ENCODE measurements at places on chromosomes 3 and 15.

- no peak for DNase-seq
Observed at GRCh38 chr15:66388576-66388975, 1.9 kb downstream of the MAP2K1 start.

DNA sequence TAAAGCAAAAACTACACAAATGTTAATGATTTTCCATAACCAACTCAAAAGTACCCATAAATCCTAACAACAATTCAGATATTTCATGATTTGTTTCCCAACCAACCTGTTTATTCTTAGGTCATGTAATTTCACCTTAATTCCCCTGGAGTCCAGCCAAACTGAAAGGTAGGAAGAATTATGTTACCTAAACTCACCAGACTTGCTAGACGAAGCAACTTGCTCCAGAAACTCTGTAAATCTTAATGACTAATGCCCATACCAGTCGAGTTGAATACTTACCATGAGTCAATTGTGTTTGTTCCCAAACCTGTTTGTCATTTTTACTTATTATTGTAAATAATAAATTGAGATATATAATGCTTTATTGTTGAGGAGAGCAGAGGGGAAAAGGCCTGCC is 1030.0 kb downstream of the TBL1XR1 start:
- DNase-seq, result no peak

- DNase-seq, result no peak
Observed at GRCh38 chr15:77636209-77636608, 3.5 kb upstream of the LINGO1 start.

DNA sequence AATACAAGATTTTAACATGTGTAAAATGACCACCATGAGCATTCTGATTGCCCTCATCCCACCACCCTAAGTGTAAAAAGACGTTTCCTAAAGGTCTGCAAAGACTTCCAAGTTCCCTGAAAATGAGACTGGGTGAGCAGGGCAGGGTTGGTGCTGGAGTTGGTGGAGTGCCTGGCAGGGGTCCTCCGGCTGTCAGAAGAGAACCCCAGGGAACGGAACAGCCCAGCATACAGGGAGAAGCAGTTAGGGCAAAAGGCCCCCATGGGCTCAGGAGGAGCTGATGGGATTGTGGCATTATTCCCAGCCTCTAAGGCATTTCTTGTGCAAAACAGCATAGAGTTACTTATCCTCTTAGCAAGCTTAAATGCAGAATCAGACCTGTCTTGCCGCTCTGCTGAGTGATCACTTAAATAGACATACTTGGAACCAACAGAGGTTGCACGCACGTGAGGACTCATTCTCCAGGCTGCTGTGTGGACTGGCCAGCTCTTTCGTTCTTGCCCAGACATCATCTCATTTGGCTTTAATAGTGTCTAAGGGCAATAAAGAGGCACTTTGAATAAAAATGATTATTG is 36.0 kb downstream of the XYLB start:
- no peak for DNase-seq

DNA sequence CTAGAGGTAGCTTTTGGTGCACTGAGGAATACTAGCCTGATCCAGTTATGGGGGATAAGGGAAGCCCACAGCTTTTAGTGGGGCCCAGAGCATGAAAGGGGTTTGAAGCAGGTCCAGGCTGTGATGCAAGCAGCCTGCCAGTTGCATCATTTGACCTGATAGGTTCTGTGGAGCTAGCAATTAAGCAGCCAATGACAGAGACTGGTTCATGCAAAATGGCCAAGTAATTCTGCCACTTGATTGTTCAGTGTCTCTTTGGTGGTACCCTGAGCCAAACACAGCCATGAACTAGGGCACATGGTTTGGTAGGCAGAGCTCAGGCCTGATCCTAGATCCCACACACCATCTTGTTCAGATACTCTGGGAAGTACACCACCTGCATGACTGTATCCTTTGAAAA is 91.0 kb upstream of the PRR23C start:
- DNase-seq, result no peak
